ENCODE measurements at places on chromosomes 4 and X. TPM values are rescaled to one million over a fixed set of nuclear protein-coding genes. Genes with fewer than 3 reads are reported as not detected.

SLITRK4 gene
- not detected for total RNA-seq

FRMD7 gene
- not detected for total RNA-seq

ARHGAP36 gene
- total RNA-seq = not detected

PPARGC1A gene
- total RNA-seq = not detected

SLC49A3 gene
- 1.3 TPM for total RNA-seq

CYBB gene
- total RNA-seq = 0.06 TPM

RHOXF2B gene
- total RNA-seq = not detected

TIGD4 gene
- 0.23 TPM for total RNA-seq

AKAP14 gene
- total RNA-seq = not detected

NDNF gene
- 0.47 TPM for total RNA-seq

ZXDA gene
- total RNA-seq = 4.6 TPM

ARHGEF38 gene
- not detected for total RNA-seq

FMR1NB gene
- not detected for total RNA-seq

CXorf38 gene
- 18.5 TPM for total RNA-seq

VSIG4 gene
- 0.57 TPM for total RNA-seq

GRCh38 chrX:63764946-63765345, 20.1 kb downstream of the ARHGEF9 start:
- no peak for DNase-seq

DNA sequence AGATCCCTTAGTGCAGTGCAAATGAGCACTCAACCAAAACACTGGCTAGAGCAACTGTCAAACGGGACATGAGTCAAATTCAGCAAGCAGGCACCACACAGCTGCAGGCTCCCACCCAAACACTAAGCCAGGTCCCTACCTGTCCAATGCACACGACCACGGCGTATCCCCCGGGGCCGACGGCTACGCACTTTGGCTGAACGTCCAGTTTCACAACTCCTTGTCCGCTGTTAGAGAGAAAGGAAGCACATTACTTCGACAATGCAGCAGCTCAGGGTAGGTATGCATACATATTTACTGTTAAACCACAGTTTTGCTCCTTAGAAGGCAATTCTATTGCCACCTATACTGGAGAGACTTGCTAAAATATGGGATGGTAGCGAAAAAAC, 35.4 kb downstream of the WDR1 start:
- DNase-seq = no peak

GRCh38 chr4:158159054-158159717, 13.6 kb downstream of the GASK1B start:
- DNase-seq = no peak

- no peak for DNase-seq
Measured at GRCh38 chr4:86822136-86822535, 27.0 kb downstream of the SLC10A6 start.

DNA sequence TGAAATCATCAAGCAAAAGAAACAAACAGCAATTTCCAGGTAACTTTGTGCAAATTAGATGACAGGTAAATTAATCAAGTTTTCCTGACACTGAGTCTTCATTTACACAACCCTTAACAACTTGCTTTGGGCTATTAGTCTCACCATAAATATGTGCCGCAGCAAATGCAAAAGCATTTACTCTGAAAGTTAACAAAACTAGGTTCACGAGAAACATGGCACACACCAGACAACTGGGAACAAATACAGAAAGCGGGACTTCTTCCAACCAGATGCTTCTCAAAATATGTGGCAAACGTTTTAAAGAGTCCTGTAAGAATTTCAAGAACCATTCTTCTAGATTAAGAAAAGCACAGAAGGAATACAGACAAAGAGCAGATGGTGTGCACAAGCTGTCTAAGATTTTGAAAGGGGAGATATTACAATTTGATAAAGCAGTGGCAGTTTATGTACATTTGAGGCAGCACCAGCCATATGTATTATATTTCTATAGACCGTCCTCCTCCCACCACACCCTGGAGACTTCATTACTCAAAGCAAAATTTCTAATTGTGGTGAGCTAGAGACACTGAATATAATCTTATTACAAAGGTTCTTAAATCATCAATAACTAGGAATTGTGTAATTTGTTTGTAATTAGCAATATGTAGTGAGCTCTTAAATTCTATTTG, 192.5 kb upstream of the ADAMTS3 start:
- DNase-seq = no peak

DNA sequence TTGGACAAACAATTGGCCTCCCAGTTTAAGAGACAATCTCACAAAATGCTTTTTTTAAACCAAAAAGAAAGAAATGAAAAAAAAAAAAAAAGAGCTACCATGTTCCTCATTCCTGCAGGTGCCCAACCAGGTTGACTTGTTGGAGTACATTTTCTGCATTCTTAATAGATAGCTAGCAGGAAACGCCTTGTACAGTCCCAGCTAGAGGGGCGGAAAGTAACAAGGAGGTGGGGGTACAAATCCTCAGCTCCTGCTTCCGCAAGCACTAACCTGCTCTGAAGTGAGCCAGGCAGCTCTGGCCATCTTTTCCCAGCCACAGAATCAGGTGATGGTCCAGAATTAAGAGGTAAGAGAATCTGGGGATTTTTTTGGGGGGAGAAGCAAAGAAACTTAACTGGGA, at the start of gene VGLL1:
Gene VGLL1, plus strand, starts transcription at position 265 of the 400 bp plus-strand sequence. CDS start 3,806 bp downstream, outside the sequence.
- DNase-seq = no peak

DNA sequence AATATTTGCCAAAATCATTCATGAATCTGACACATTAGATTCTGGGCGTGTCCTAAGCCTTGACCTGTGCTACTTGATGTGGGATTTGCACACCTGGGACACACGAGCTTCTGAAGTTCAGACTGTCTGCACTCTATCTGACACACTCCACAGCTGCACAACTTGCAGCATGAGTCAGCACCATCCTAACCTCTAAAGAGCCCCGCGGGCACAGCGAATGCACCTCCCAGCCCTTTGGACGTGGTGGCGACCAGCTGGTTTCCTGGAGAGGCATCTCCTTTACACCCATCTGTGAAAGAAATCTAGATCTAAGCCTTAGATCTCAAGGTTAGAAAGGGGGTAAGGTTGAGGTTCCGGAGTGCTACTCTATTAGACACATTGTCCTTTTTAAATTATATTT, 69.2 kb downstream of the SORBS2 start:
- DNase-seq = no peak

DNA sequence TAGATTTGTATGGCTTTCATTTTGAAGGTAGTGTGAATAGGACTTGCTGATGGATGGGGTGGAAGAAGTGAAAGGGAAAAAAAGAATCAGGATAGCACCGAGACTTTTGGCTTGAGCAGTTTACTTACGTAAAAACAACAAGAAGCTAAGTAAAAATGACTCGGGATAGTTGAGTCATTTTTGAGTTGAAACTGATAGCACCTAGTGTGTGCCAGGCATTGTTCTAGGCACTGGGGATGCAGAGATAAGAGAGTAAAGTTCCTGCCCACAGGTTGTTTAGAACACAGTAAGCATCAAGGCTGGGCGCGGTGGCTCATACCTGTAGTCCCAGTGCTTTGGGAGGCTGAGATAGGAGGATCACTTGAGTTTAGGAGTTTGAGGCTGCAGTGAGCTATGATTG, 34.7 kb downstream of the ADD1 start:
- DNase-seq = no peak

- DNase-seq = no peak
Measured at GRCh38 chr4:94582517-94582916, 130.8 kb downstream of the PDLIM5 start.

- no peak for DNase-seq
Measured at GRCh38 chr4:92872604-92873003, 568.8 kb downstream of the GRID2 start.

DNA sequence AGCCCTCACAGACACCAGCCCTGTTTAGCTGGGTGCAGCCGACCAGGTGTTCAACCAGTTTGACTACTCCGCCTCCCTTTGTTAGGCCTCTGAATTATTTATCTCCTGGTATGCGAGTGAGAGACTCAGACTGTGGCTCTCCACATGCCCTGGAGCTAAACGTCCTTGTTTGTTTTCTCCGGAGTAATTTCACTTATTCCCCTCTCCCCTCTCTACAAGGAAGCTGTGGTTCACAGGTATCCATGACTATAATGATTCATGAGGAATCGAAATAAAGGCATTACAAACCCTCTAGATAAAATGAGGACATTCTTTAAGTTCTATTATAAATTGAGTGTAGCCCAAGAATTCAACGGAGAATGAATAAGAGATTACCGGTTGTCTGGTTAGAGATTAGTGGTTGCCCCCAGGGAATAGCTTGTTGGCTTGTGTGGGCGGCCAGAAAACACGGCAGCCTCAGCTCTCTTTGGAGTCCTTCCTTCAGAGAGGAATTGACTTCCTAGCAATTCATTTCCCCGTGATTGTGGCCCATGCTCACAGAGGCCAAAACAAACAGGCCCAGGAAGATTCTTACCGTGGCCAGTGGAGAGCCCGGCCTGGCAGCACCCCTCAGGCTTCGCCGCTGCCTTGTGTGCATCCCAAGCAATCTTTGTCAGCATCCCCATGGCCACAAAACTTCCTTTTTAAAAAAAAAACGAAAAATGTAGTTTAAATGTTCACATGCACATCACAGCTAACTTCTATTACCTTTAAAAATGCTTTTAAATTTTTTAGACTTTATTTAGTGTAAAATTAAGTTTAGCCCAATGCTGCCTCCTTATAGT, 60.2 kb upstream of the CBR4 start:
- no peak for DNase-seq

DNA sequence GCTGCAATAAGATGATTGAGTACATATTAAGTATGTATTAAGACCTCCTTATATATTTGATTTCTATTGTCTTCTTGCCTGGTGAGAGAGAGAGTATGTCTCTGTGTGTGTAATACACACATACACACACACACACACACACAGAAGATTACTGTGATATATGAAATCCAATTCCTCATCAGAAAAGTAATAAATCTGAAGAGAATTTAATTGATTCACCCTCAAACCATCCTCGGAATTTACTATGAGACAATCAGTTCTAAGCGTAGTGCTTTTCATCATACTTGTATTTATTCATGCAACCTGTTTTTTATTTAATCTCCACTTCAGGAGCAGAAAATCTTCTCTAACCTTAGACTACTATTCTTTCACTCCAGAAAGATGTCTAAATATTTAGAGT, 62.3 kb upstream of the TLL1 start:
- no peak for DNase-seq

GRCh38 chrX:1336331-1336943, at the start of gene IL3RA:
Gene IL3RA, plus strand, starts transcription at chrX:1336785. Its CDS starts 4,981 bp downstream, at chrX:1341766.
- DNase-seq = no peak

- DNase-seq = no peak
Measured at GRCh38 chr4:155602351-155603140, 64.1 kb upstream of the GUCY1A1 start.

DNA sequence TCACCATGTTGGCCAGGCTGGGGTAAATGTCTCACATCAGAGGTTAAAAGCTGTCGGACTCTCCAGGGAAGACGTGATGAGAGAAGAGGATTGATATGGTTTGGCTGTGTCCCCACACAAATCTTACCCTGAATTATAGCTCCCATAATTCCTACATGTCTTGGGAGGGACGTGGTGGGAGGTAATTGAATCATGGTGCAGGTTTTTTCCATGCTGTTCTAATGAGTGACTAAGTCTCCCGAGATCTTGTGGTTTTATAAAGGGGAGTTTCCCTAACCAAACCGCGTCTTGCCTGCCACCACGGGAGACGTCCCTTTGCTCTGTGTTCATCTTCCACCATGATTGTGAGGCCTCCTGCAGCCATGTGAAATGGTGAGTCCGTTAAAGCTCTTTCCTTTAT, 64.4 kb downstream of the ASMT start:
- DNase-seq = peak; percentile 58

DNA sequence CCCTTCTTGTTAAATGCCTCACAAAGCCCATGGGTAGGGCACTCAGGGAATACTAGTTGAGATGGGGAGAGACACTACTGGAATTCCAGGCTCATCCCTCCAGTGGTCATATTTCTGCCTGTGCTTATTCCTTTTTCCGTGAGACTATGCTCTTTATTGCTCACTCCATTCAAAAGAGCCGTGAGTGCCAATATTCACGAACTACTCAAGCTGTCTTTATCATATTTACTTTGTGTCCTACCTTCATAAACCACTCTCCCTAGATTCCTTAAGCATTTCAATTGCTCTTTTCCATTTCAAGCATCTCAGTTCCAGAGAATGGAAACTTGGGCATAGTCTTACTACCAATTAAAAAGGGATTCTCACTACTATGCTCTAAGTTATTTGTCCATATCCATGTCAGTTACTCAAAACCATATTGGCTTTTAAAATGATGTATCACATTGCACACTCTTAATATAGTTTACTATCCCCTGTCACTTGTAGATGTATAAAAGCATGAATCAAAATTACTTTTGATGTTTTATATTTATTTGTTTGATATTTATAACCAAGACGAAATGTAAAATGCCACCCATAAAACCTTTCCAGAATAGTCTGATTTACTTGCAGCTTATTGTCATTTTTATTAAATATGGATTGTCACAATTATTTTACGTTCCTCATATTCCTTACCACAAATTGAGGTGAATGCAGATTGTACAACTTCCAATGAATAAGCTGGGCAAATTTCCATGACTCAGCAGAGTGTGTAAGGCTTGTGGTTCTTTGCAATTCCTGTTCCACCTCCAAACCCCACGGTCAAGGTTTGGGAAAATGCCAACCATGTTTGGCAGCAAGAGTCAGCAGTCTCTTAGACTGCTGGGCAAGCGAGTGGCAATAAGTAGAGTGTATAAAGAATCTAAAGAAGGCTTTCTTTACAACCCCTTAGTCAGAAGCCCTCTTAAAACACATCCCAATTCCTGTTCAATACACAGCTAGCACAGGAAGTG, 24.4 kb downstream of the ENOX2 start:
- DNase-seq = no peak

Data from activated naive CD4-positive, alpha-beta T cell treated with anti-CD3 and anti-CD28 coated beads, Interleukin-2, amount 50 U/mL, for 72 hours (primary cell).